ENCODE measurements at places on chromosomes 2 and 18.

- DNase-seq: no peak
These were observed 91.0 kb upstream of the KCNH7 start for GRCh38 chr2:162929571-162929970.

GRCh38 chr18:8107426-8107825 lies 501.8 kb upstream of the RAB12 start:
- DNase-seq: no peak

DNA sequence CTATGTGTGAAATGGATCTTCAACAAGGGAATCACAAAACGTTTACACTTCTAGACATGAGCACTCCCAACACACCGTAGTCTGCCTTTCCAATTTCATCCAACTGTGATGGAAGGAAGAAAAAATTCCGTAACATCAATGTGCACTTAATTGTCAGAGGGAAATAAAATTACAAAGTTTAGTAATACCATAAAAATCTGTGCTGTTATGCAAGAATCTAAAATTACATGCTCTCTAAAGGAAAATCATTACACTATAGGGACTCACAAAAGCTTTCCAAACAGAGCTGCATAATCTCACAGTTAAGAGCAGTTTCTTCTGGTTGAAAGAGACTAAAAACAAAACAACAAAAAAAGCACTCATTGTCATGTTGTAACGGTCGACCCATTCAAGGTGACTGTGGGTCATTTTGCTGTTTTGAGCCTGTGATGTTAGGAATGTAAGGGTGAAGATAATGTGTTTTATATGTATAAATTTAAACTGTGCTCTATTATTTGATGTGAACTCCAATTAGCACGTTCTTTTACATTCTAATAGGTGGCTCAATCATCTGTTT lies 698.0 kb downstream of the TDRD15 start:
- DNase-seq: no peak

DNA sequence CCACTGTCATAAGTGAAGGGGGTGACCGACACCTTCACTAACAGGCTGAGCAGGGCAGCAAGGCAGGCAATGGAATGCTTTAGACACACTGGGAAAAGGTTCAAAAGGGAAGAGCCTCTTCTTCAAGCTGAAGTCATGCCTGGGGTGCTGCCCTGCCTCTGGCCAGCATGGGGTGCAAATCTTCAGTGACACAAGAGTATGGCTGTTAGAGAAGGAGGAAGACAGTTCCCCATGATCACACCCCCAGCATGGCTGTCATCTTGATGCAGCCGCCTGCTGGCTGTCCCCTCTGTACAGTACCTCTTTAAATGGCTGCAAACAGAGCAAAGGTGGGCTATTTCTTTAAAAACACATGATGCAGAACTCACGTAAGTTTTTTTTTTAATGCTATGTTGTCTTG lies 71.9 kb downstream of the INPP4A start:
- no peak for DNase-seq

All from effector memory CD4-positive, alpha-beta T cell (primary cell).